NCI-H526 treated with DMSO at 0.1 percent for 48 hours (cell line): ENCODE measurements at places on chromosomes 6 and 20.

DNA sequence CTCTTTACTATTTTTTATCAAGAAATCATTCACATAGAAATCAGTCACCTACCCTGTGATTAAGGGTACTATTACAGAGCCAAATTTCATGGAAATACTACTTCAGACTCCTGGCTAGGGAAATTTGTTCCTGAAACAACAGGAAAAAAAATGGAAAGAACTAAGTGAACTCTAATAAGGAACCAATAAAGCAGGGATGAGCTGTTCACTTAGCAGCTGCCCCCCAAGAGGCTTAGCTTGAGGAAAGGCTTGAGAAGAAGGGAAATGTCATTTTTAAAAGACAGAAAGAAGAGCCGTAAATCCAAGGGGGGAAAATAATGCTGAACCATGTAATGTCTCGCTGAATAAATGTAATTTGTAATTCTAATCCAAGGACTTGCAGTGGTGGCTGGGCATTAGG, 88.8 kb downstream of the COL21A1 start:
- DNase-seq: no peak

GRCh38 chr20:15922556-15922955, 650.7 kb downstream of the KIF16B start:
- DNase-seq: no peak

- no peak for DNase-seq
Observed at GRCh38 chr6:46420921-46421638, 70.2 kb downstream of the RCAN2 start.

- DNase-seq: no peak
Observed at GRCh38 chr20:1301031-1301529, 27.9 kb downstream of the SDCBP2 start.

DNA sequence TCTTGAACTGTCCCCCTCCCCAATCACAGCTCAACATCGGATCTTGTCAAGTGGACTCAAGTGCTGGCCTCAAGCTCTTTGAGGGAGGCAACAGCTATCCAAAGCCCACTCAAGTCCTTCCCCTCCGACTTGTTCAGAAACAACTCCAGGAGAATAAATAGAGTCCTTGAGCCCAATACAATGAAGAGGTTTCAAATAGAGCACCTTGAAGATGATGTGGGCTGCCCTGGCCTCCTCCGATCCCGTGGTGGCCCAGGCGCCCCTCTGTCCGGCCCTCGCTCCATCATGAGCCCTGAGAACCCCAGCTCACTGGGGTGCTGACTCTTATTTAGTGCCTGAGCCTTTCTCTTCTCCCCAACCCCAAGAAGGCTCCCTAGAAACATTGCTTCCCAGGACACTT, 164.3 kb upstream of the PMEPA1 start:
- no peak for DNase-seq

GRCh38 chr20:41314386-41314785, 3.1 kb downstream of the ZHX3 start:
- no peak for DNase-seq

GRCh38 chr6:157524735-157525134, 143.7 kb downstream of the ZDHHC14 start:
- DNase-seq: no peak

DNA sequence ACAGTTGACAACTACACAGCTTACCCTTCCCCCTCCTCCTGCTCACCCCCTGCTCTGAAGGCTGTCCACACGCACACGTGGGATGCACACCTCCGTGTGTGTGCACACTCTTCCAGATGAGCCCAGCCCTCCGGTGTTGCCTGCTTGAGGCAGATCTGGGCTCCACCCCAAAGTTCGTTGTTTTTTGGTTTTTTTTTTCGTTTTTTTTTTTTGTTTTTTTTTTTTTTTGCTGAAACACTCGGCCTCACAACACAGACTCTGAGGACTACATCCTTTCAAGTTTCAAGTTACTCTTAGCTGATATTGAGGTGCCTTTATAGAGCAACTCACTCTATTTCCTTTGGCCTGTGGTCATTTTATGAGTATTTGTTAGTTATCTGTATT, 88.2 kb downstream of the RREB1 start:
- no peak for DNase-seq

GRCh38 chr6:35062676-35063574, 78.2 kb downstream of the TCP11 start:
- DNase-seq: no peak

- DNase-seq: no peak
Observed at GRCh38 chr6:137530404-137530803, 36.2 kb upstream of the OLIG3 start.

GRCh38 chr6:83873869-83874268, 14.4 kb downstream of the CYB5R4 start:
- DNase-seq: no peak

- no peak for DNase-seq
Observed at GRCh38 chr6:106501960-106502371, 127.3 kb downstream of the RTN4IP1 start.

DNA sequence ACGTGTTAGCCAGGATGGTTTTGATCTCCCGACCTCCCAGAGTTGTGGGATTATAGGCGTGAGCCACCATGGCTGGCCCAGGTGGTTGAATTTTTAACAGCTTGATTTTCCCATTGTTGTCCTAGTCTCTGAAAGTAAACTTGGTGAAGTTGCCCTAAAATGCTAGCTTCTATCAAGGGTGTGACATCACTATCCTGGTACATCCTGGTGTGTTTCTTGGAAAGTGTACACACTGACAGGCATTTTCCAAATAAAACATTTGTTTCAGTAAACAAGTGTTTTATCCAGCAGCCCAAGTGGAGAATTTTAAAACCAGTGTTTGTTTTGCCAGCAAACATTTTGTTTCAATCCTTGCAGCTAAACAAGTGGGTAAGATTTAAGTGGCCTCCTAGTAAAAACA, 40.5 kb upstream of the RREB1 start:
- no peak for DNase-seq

GRCh38 chr6:39130691-39131090, 15.7 kb upstream of the SAYSD1 start:
- no peak for DNase-seq

GRCh38 chr6:20402342-20403069, 827 bp downstream of the E2F3 start:
- no peak for DNase-seq

GRCh38 chr6:119829006-119829405, 479.4 kb upstream of the MAN1A1 start:
- no peak for DNase-seq

DNA sequence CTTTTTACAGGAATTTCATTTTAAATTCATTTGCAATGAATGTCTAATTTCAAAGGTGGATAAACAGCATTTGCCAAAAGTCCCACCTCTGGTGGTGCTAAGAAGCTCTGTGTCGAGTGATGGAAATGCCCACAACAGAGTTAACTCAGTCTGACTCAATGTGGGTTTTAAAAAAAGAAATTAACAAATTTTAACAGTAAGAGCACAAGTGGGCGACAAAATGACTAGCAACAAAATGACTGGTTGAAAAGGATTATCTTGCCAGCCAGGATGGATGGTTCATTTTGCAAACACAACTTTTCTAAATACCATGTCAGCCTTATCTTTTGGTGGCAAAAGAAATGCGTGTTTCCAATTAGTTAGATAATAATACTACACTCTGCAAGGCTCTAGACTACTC, 14.3 kb upstream of the TAGAP start:
- DNase-seq: no peak

- no peak for DNase-seq
Observed at GRCh38 chr6:64023693-64024092, 388.1 kb downstream of the PHF3 start.

GRCh38 chr20:44720997-44721784, 6.0 kb downstream of the CCN5 start:
- no peak for DNase-seq

- no peak for DNase-seq
Observed at GRCh38 chr20:50379049-50379990, 130.9 kb upstream of the PTPN1 start.

- DNase-seq: no peak
Observed at GRCh38 chr6:126967296-126968005, 151.0 kb upstream of the RSPO3 start.

GRCh38 chr6:108454356-108454755, 106.4 kb upstream of the FOXO3 start:
- no peak for DNase-seq

GRCh38 chr20:34907616-34908469, 31.4 kb downstream of the ACSS2 start:
- no peak for DNase-seq

GRCh38 chr20:44370639-44371218, 15.2 kb downstream of the HNF4A start:
- DNase-seq: peak; percentile 10

- no peak for DNase-seq
Observed at GRCh38 chr20:56631990-56632327, 2.9 kb downstream of the TFAP2C start.

DNA sequence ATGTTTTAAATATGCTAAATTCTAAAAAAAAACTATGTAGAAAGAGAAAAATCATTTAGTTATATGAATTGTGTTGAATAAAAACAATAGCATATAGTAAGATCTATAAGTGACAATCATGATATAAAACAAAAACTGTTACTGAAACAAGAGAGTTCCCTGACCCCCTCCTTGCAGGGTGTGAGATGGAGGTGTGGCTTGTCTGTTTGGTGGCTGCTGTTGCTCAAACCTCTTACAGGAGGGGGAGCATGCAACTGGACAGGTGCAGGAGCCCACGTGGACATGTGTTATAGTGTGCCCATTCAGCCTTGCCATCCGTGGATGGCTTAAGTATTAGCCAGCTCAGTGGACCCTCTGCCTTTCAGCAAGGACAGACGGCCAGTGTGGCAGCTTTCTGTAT, 206.7 kb downstream of the MOXD1 start:
- DNase-seq: no peak

- no peak for DNase-seq
Observed at GRCh38 chr20:50263831-50264230, 73.2 kb downstream of the CEBPB start.

GRCh38 chr6:45812922-45813321, 202.7 kb downstream of the CLIC5 start:
- DNase-seq: peak; percentile 35

GRCh38 chr6:139736325-139736906, 362.0 kb upstream of the CITED2 start:
- DNase-seq: no peak

GRCh38 chr20:44247586-44248409, 690 bp downstream of the GDAP1L1 start:
- no peak for DNase-seq

GRCh38 chr6:155444952-155445903, 10.4 kb downstream of the NOX3 start:
- DNase-seq: no peak

GRCh38 chr20:29301624-29302259, 1955.7 kb upstream of the DEFB115 start:
- no peak for DNase-seq

DNA sequence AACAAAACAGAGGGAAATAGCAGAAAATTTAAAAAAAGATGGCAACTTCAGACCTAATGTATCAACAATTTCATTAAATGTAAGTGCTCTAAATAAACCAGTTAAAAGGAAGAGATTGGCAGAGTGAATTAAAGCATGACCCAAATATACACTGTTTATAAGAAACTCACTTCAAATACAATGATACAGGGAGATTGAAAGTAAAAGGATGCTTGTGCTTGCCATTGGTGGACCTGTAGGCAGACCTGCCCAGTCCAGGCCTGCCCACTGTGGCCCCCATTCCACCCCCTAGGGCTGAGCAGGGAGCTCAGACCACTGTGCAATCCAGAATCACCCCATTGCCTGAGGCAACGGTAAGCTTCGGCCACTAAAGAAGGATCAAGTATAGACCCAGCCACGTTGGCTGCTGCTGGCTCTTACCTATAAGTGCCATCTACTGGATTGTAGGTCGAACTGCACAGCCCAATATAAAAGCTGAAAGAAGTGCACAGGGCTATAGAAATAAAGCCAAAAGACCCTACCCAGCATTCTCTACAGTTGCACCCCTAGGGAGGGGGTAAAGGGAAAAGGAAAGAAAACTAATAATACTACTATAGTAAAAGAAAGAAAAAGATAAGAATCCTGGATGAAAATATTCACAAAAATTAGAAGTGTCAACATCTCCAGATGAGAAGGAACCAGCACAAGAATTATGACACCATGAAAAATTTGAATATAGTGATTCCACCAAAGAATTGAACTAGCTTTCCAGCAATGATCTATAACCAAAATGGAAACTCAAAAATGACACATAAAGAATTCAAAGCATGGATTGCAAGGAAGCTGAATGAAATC, 36.1 kb downstream of the PSMB1 start:
- peak; percentile 78 for DNase-seq

- no peak for DNase-seq
Observed at GRCh38 chr6:99611148-99611547, 4.5 kb downstream of the PRDM13 start.

DNA sequence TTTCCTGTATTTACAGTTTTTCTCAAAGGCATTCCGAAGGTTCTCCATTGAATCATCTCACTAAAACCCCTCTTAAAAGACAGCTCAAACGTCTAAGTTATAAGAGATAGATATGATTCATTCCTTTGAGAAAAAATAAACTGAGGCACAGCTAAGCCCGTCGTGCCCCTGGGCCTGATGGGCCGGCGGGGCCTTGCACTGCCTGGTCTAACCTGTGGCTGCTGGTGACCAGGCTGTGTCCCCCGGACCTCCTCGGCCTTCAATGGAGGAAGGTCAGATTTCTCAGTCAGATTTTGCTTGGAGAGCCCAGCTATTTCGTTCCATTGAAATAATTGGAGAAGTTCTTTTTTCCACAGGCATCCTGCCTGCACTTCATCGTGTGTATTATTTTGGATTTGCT, 11.3 kb upstream of the FOXC1 start:
- no peak for DNase-seq

GRCh38 chr6:42378125-42378524, 73.6 kb downstream of the TRERF1 start:
- DNase-seq: no peak

DNA sequence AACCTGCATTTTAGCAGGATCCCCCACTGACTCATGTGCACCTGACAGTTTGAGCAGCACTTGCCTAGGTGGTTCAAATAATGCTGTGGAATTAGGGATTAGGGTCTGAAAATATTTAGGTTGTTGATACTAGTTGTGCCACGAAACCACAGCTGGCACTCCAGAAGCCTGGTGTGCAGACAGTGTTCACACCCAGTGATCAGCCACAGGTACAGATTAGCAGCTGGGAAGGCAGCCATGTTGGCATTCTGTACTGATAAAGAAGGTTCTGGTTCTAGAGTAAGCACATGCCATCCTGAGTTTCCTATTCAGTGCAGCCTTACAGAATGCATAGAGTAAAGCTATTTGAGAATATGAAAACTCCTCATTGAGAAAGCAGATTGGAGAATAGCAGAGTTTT, 30.1 kb downstream of the TMEM74B start:
- no peak for DNase-seq

- peak; percentile 48 for DNase-seq
Observed at GRCh38 chr20:63652192-63652980, 838 bp downstream of the STMN3 start.
